ENCODE measurements at places on chromosomes 3 and 15.

- no peak for DNase-seq
Measured at GRCh38 chr3:182906036-182906435, 74.3 kb downstream of the DCUN1D1 start.

- DNase-seq, result no peak
Measured at GRCh38 chr3:190595179-190595795, 81.4 kb downstream of the IL1RAP start.

DNA sequence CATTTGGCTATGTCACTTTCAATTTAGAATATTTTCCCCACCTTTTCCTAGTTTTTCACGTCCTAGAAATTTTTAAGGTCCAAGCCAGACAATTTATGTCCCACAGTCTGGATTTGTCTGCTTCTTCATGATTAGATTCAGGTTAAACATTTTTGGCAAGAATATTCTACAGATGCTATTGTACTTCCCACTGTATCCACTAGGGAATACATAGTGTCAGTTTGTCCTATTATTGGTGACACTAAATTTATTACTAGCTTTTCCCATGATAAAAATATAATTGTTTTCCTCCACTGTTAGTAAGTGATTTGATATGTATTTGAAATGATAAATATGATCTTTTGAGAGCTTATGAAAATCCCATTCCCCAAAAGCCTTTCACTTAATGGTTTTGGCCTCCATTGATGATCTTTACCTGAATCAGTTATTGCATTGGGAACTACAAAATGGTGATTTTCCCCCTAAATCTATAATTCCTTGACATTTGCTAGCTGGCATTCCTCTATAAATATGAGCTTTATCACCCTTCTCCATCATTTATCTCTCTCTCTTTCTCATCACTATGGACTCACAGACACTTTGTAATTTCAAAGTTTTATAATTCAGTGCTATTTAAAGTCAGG is 8.3 kb downstream of the ARL14 start:
- no peak for DNase-seq

DNA sequence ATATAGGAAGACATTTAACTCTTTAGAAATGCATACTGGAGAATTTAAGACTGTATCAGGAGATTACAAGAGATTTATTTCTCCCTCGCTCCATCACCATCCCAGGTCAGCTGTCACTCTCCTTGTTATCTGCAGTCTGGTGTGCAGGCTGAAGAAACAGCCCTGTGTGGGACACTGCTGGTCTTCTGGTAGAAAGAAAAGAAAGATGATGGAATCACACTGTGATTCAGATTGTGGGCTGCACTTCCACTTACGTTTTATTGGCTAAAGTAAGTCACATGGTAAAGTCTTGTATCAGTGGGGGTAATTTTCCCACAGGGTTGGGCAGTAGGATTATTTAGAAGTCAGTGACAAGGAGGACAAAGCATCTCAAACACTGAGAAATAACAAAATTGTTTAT is 18.1 kb upstream of the ATP1B3 start:
- DNase-seq, result no peak

- DNase-seq, result no peak
Measured at GRCh38 chr3:150429767-150430671, 21.9 kb downstream of the TSC22D2 start.

DNA sequence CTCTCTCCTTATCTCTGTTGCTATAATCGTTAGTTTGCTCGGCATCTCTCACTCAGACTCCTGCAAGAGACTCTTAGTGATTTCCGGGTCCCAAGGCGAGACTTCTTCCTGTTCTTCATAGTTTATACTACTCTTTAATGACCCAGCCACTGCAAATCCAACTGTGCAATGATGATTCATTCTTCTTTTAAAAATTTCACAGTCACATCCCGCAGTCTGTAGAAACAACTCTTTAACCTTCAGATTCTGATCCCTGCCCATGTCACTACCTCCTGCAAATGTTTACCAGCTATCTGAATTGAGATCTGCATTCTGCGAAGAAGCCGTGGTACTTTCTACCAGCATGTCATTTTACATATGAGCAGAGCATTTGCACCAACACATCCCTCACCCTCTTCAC is 2.8 kb upstream of the VGLL3 start:
- DNase-seq, result no peak

DNA sequence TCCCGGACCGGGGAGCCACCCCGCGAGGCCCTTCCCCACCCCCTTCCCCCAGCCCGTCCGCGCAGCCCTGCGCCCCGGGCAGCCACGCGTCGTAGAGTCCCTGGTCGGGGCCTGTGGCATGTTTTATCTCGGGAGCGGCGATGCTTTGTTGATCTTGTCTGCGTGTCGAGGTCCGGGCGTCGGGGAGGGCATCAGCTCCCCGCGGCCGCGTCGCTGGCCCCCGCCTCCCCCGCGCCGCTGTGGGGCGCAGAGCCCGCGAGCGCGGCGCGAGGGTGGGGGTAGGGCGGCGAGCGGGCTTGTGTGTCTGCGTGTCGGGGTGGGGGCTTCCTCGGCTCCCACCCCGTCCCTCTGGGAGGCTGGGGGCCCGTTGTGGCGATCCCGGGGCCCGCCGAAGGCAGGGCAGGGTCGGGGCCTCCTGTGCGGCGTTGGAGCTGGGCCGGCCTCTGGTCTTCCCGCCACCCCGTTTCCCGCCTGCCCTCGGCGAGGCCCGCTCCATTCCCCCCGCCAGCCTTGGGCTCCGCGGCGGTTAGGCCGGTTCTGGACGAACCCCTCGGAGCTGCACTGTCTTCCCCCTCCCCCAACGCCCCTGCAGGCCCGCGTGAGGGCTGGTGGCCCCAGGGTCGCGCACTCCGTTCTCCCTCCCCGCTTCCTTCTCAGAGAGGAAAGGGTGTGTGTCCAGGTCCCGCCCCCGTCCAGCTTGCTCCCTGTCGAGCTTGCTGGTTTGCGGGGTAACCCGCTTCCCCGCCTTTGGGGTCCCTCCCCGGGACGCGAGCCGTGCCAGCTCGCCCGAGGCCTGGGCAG is 695 bp downstream of the GMPS start:
- DNase-seq, result peak; percentile 36

DNA sequence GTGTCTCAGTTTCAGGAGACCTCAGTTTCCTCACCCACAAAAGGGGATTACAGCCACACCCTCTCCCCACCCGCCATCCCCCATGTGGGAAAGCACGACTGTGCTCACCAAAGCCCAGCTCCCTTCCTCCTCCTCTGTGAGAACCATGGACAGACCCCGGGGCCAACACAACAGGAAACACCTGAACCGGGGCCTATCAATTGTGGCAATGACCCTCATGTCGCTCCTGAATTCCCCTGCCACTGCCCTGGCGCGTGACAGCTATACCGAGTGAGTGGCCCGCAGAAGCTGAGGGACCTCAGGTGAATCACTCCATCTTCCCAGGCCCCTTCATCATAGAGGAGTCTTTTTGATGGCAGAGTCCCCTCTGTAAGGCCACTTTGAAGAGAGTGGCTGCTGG is 28.6 kb downstream of the PLEKHO2 start:
- DNase-seq, result no peak

- no peak for DNase-seq
Measured at GRCh38 chr3:20181276-20181675, 4.7 kb downstream of the SGO1 start.

DNA sequence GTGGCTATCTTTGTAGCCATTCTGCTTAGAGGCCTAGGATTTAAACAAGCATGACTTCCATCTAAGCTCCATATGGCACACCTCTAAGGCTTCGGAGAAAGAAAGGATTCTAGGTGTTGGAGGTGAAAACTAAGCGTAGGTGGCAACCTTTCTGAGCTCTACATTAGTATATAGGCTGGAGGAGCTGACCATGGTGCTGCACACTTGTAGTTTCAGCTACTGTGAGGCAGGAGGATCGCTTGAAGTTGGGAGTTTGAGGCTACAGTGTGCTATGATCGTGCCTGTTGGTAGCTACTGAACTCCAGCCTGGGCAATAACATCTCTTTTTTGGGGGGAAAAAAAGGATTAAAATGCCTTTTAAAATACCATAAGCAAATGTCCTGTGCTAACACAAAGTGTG is 7.4 kb downstream of the EAF1 start:
- DNase-seq, result no peak

GRCh38 chr3:38515367-38515766 is 19.2 kb downstream of the EXOG start:
- no peak for DNase-seq

DNA sequence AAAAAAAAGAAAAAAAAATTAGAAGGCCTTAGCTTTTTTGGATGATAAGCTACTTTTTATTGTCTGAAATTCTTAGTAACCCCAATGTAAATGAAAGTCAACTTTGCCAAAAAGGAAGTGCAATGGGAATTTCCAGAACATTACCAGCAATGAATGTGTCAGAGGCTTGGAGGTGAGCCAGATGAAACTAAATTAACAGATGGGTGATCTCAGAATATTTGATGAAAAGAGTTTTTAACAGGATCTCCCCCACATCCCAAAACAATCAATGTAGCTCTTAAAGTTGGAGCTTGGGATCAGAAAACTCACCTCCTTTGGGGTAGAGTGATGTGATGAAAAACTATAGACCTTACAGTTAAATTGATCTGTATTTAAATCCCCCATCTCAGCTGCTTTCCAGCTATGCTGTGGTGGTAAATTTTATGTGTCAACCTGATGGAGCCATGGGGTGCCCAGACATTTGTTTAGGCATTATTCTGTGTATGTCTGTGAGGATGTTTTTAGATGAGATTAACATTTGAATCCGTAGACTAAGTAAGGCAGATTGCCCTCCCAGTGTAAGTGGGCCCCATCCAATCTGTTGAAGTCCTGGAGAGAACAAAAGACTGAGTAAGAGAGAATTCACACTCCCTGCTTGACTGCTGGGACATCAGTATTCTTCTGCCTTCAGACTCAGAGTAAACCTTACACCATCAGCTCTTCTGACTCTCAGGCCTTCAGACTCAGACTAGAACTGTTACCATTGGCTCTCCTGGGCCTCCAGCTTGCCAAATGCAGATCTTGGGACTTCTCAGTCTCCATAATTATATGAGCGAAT is 84.3 kb upstream of the TNFSF10 start:
- DNase-seq, result no peak

- DNase-seq, result no peak
Measured at GRCh38 chr3:134437211-134437752, 48.5 kb downstream of the ANAPC13 start.

DNA sequence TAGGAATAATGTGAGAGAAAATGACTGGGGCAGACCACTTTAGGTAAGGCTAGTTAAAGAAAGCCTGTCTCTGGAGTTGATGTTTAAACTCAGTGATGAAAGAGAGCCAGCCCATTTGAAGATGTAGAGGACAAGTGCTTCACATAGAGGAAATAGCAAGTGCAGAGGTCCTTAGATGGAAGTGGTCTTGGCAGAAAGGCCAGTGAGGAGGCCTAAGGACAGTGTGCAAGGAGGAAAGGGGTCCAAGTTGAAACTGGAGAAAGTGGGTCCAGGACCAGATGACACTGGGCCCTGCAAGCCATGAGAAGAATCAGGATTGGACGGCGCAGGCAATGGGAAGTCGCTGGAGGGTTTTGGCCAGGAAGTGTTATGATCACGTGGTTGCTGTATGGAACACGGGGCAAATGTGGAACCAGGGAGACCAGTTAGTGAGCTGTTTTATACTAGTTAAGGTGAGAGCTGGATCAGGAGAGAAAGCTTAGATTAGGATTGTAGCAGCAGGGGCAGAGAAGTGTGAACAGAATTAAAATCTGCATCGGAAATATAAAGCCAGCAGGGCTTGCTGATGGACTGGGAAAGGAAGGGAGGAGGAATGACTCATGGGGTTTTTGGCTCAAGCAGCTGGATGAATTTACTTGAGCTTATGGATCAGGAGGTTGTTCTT is 48.0 kb upstream of the SCAANT1 start:
- no peak for DNase-seq

- peak; percentile 40 for DNase-seq
Measured at GRCh38 chr3:42732829-42733459, 30.3 kb upstream of the HHATL start.

DNA sequence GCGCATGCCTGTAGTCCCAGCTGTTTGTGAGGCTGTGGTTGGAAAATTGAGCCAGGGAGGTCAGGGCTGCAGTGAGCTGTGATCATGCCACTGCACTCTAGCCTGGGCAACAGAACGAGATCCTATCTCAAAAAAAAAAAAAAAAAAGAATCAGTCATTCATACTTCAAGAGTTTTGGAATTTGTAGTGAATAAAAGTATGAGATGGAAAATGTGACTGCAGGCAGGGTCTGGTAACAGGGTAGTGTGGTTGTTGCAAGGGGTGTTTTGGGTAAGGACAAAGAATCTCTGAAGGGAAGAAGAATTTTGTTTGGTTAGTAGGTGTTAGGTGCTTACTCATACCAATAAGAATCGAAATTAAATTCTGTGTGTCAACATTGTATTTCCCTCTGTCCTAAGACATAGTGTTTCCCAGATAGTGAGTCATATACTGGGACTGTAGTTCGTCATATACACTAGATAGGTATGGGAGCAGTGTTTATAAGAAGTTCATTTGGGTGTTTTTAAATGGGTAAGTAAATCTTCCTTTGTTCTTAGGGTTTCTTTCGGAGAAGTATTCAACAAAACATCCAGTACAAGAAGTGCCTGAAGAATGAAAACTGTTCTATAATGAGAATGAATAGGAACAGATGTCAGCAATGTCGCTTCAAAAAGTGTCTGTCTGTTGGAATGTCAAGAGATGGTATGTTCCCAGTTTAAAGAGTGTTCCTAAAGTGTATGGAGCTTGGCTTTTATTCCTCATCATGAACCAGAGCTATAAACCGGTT is 14.2 kb downstream of the NR1D2 start:
- no peak for DNase-seq

DNA sequence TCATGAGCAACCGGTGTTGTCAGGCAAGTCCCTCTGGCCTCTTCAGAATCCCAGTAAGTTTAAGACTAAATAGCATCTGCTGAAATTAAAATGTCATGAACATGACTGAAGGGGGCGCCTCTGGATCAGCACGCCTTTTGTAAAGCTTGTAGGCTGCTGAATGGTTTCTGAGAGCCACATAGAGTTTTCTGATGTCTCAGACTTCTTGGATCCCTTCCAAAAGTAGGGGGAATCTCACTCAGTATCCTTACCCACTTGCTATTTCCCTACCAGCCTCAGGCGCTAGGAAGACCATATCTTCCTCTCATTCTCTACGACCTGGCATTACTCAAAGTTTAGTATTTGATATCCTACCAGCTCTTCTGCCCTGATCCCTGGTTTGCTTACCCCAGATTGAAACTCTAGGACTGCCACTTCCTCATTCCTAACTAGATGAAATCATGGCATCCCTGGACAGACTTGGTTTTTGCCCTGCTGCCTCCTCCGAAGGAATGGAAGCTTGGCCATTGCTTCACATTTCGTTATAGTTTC is 62.7 kb upstream of the CD47 start:
- peak; percentile 13 for DNase-seq

- no peak for DNase-seq
Measured at GRCh38 chr15:79091204-79091867, 756 bp upstream of the RASGRF1 start.

DNA sequence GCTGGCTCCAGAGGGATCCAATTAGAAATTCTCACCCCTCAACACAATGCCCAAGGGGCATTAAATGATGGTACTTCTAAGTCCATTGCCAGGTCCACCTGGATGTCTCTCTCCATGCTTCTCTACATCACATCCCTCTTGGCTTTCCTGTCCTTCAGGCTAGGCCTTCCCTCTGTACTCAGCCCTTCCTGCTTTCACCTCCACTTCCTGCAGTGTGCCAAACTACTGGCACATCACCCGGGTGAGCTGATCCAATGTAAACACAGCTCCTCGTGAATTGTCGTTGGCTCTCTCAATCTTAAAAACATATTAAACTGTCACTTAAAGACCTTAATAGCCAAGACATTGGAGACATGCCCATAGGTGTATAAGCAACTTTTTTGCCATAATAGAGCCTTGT is 4.0 kb downstream of the LMCD1 start:
- no peak for DNase-seq

- DNase-seq, result no peak
Measured at GRCh38 chr15:66189291-66189690, 64.3 kb downstream of the MEGF11 start.

GRCh38 chr15:38683382-38684242 is 119.0 kb upstream of the RASGRP1 start:
- DNase-seq, result no peak
